Aorta (tissue), 5 donors: ENCODE measurements at places on chromosomes 7 and 10.

GRCh38 chr7:154769527-154769926, 233.4 kb downstream of the PAXIP1 start:
- DNase-seq, result no peak

DNA sequence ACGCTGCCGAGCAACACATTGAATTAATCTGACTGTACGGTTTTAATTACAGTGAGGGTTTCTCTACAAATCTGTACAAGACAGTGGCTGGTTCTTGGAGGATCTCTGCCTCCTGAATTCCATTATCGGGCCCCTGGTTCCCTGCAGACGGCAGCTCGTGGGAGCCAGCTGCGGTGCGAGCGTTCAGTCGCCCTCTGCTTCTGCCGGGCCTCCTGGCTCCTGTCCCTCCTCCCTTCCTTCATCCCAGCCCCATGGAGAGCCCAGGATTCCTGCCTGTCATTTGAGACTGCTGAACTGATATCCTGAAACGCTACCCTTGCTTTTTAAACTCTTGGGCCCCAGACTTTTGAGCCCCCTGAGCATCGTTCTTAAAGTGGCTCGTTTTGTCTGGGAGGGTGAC, 6.6 kb upstream of the DLX6 start:
- no peak for DNase-seq

GRCh38 chr7:98628418-98628817, 11.3 kb downstream of the NPTX2 start:
- no peak for DNase-seq

GRCh38 chr10:101358706-101359300, 4.8 kb downstream of the BTRC start:
- no peak for DNase-seq

DNA sequence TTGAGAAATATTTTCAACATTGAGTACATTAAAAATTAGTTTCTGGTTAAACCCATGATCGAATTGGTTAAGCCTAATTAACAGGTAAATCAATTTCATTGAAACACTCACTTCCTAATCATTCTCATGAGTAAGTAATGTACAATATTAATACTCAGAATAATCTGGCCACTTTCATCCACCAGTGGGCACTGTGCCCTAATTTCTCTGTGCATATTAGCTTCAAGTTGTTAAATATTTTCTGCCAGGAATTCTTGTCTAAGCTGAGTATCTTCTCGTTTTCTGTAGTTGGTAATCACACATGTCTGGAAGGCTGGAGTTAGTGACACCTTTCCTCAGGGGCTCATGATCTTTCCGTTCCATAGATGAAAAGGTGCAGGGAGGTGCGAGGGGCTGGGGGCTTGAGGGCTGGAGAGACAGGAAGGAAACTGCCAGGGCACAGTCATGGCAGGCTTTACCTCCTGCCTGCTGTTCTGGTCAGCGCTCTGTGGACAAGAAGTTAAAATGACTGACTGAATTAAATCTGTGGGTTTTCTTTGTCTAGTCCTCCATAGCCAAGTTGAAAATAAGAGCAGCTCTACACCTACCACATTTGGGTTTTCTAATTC, 71.9 kb downstream of the WIPF3 start:
- DNase-seq, result no peak

- DNase-seq, result no peak
These were observed 62.7 kb upstream of the CARD11 start for GRCh38 chr7:3106361-3106826.

DNA sequence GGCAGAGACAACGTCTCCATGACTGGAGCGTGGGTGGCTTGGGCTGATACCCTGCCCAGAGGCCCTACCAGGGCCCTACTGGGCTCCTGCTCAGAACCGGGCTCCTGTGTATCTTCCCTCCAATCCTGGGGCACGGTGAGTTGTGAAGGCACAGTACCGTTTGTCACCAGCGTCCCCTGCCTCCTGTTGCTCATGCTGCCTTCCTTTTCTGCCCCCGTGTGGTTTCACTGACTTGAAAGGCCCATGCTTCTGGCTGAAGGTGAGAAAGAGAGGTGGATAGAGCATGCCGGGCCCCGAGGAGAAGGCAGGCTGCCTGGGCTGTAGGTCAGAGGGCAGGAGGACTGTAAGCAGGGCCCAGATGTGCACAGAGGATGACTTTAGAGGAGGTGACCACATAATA, 9.1 kb upstream of the DMBT1 start:
- DNase-seq, result no peak
